ENCODE measurements at places on chromosomes 4 and X. TPM values are rescaled to one million over a fixed set of nuclear protein-coding genes. Genes with fewer than 3 reads are reported as not detected.

GRCh38 chr4:180059216-180059881 is 2183.9 kb upstream of the TENM3 start:
- DNase-seq = peak; percentile 25

DNA sequence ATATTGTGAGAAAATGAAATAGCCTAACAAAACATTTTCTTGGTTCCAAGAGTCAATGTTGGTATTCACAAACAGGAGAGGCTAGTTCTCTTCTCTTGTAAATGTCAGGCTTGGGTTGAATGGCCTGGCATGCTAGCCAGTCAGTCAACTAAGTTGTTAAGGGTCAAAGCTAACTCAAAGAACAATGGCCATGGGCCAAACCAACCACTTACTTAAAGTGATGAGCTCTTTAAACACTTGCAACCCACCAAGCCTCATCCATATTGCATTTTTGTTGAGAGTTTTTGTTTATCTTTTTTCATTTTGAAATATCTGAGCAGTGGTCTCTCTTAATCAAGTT is 394.5 kb downstream of the RAB28 start:
- no peak for DNase-seq

GRCh38 chr4:87117732-87118075 is 102.7 kb downstream of the KLHL8 start:
- DNase-seq = no peak

The NR0B1 gene
- total RNA-seq = not detected

GRCh38 chr4:140308366-140309123 is 64.9 kb upstream of the SCOC start:
- peak; percentile 90 for DNase-seq

- no peak for DNase-seq
Observed at GRCh38 chr4:24836661-24837242, 41.4 kb downstream of the SOD3 start.

DNA sequence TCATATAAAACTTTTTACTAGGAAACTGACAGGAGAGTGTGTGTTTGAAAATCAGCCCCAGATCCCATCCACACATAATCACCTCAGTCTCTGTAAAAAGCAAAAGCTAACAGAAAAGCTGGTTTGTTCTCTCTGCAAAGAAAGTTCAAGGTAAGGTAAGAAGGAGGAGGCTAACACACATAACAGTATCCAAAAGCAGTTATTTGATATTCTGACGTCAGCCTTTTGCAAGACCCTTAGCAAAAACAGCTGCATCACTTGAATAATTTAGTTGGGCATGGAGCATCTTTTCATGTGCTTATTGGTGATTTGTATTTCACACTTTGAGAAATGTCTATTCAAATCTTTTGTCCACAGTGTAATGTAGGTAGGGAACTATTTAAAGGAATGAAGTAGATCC is 5.5 kb downstream of the TCEAL9 start:
- DNase-seq = no peak

GRCh38 chr4:7781366-7781765 is 158.3 kb downstream of the AFAP1 start:
- peak; percentile 54 for DNase-seq

The LRRC66 gene
- total RNA-seq = 0.07 TPM

The TEX13D gene
- total RNA-seq = 0.05 TPM

DNA sequence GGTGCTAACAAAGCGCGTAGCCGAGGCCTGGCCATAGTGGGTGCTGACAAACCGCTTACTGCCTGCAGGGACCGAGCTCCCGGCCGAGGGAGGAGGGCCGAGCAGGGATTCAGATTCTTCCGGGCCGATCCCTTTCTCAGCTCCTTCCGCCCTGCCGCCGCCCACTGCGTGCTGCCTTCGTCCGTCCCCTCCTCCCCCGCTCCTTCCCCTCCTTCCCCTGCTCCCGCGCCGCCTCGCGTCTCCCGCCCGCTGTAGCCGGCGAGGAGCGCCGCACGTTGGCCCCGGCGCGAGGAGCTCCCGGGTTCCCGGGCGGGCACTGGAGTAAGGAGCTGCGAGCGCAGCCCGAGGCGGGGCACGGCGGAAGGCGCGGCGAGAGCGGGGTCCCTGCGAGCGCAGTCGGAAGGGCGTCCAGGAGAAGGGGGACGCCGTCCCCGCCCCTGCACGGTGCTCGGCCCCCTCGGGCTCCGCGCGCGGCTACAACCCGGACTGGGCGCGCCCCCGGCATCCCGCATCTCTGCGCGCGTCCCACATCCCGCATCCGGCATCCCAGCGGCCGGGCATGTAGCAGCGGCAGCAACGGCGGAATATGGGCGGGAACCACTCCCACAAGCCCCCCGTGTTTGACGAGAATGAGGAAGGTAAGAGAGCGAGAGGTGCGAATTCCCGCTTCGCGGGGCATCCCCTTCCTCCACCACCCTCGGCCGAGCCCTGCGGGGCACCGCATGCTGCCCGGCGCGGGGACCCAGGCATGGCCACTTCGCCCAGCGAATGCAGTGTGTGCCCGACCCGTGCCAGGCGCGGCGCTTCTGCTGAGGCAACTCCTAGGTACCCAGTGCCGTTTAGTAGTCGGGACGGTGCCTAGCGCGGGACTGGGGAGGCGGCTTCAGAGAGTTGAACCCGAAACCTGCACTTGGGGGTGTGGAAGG is at the start of gene STK32B:
TSS of gene STK32B (plus strand) at position 203 of the 926 bp plus-strand sequence.
- DNase-seq = peak; percentile 52

The SOD3 gene
- total RNA-seq = 0.07 TPM

DNA sequence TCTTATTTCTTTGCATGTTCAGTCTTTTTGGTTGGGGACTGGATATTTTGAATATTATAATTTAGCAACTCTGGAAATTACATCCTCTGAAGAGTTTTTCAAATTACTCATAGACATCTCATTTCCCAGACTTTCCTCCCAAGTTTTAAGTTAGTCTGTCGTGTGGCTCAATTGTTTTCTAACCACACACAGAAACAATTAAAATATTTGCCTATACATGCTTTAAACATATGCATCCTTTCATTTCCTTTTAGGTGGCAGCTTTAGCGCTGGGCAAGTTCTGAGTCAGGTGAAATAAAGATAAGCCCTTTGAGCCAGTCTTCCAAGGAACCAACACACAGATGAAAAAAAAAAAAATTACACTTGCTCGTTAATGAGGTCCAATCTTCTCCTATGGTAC is 307.0 kb upstream of the SPOCK3 start:
- DNase-seq = no peak

GRCh38 chrX:22689290-22689689 is 310.5 kb upstream of the DDX53 start:
- no peak for DNase-seq

DNA sequence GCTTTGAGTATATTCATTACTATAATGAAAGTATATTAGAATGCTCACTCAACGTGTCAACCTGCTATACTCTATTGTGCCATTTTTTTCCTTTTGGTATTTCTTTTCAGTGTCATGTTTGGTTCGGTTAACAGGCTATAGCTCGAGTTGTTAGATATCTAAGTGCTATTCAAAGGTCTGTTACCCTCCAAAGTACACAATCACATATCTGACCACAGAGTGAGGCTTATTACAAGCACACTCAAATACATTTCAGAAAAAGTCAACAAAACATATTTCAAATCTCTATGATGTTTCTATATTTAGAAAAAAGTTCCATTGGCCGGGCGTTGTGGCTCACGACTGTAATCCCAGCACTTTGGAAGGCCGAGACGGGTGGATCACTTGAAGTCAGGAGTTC is 32.8 kb downstream of the WNK3 start:
- no peak for DNase-seq

GRCh38 chrX:136097871-136098805 is 49.2 kb upstream of the FHL1 start:
- DNase-seq = no peak

The AKAP4 gene
- not detected for total RNA-seq

DNA sequence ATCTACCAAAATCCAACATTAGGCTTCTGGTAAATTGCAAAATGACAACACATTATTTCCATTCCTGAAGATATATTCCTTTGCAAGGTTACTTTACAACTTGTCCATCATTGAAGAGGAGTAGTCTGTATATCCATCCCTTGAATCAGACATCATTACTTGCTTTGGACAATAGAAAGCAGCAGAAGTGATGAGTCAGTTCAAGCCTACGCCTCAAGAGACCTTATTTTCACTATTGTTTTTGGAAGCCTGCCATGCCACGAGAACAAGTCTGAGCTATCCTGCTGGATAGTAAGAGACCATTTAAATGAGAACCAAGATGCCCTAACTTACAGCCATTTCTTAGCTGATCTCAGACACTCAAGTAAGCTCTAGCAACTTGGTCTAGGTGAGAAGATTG is 246.0 kb upstream of the HHIP start:
- peak; percentile 90 for DNase-seq

- DNase-seq = no peak
Observed at GRCh38 chr4:38803833-38804653, 548 bp downstream of the TLR1 start.

- DNase-seq = no peak
Observed at GRCh38 chrX:42602136-42602535, 175.8 kb downstream of the PPP1R2C start.

- DNase-seq = no peak
Observed at GRCh38 chrX:43166874-43167273, 388.9 kb upstream of the PPP1R2C start.

GRCh38 chr4:38782452-38783108 is at the start of gene TLR10:
Gene TLR10 (minus strand): TSS chr4:38782990. CDS start chr4:38775590, 7,400 bp downstream.
- DNase-seq = no peak

DNA sequence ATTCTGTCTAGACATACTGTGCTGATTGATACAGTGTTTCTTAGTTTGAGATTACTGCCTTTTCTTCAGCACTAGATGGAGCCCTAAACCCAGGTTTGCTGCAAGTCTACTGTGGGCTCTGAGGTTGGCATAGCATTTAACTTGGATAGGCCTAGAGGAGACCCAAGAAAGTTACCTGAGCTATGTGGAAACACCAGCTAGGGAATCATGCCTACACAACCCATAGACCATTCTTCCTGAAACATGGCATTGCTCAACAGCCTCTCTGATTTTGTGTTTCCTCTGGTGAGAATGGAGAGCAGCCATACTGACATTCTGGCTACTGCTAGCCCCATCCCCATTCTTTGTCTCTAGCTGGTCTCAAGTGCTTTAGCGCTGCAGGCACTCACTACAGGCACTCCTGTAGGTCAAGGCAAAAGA is 287.7 kb upstream of the PCDH18 start:
- DNase-seq = peak; percentile 26
